ENCODE measurements at places on chromosomes 13 and 19. TPM values are rescaled to one million over a fixed set of nuclear protein-coding genes. Genes with fewer than 3 reads are reported as not detected.
A peak's percentile ranks its signal among the peaks of the same experiment; 100 is the strongest.

DNA sequence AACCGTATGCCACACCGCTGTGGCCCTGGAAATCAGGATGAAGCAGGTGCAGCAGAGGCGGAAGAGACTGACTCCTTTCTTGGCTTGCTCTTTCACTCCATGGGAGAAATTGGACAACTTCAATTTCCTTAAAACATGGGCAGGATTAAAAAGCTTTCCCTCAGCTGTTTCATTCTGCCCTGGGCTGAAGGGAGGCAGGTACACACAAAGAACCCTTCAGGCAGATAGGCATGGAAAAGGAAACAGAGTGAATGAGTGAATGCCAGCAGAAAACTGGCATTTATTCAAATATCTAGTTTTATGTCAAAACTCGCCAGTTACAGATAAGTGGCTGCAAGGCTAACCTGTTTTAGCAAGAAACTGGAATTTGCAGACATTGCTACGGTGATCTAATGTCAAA, 71.0 kb upstream of the SLC15A1 start:
- DNase-seq = no peak
- peaks cover 25% of the 10 kb centered on the region for H3K36me3 ChIP-seq
- no peaks in the 10 kb centered on the region for H3K27me3 ChIP-seq
- H3K4me3 ChIP-seq = no peak overlapping the region
- no peak overlapping the region for H3K27ac ChIP-seq

DNA sequence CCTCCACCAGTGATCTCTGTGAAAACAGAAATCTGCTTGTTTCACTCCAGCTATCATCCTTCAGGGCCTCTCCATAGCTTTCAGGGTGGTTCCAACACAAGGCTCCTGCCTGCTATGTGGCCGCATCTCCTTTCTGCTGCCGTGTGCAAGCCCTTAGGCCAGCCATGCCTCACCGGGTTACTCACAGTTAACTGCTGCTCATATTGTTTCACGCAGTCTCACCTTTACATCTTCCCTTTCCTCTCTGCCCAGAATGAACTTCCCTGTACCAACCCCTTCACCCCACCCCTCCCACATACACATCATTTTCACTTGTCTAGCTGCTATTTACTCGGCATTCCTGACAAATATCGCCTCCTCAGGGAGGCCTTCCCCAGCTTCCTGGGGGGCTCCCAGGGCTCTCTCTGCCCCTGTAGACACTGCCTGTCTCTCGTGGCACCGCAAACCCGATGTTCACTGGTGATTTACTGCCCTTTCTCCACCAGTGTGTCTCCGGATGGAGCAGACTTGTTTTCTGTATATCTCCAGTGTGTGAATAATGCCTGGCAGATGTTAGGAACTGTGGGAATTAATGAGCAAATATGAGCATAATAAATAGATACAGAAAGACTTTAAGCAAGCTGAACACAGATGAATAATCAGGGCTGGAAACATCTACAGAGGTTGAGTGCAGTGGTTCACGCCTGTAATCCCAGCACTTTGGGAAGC, 39.3 kb upstream of the GPR183 start:
- H3K36me3 ChIP-seq = peaks cover 36% of the 10 kb centered on the region
- no peaks in the 10 kb centered on the region for H3K27me3 ChIP-seq
- peaks cover 26% of the 10 kb centered on the region for H3K4me1 ChIP-seq
- no peak overlapping the region for H3K4me3 ChIP-seq
- no peak overlapping the region for H3K27ac ChIP-seq
- no peak for DNase-seq

DNA sequence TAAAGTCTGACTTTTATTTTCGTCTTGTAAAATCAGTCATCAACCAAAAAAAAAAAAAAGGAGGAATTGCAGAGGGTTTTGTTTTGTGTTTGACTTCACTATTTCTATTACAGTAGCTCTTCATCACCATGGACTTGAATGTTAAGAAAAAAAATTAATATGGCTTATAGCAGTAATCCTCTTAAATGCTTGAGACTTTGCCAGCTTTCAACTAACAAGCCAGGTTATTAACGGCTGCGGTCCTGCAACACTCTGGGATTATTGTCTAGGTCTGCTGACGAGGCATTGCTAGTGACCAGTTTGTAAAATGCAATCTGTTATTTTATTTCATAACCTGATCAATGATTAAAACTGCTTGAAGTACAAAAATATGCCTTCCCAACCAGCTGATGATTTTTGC, 647.2 kb upstream of the KLHL1 start:
- no peak overlapping the region for H3K4me3 ChIP-seq
- DNase-seq = no peak

DNA sequence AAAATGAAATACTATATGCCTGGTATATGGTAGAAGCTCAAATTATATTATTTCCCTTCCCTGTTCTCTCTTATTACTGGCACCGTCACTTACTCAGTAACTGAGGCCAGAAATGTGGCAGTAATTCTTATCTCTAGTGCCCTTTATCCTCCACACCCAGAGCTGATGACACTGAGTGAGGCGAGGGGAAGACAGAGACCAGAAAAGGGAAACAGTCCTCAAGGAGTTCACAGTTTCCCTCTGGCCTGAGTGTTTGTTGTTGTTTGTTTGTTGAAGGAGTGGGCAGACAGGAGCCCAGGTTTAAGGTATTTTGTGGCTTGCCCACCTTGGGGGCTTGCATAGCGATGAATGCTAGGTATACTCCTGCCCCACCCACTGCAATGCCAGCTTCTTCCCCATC, 101.5 kb upstream of the FNDC3A start:
- H3K4me1 ChIP-seq = peaks cover 3% of the 10 kb centered on the region
- no peak overlapping the region for H3K4me3 ChIP-seq
- H3K36me3 ChIP-seq = no peaks in the 10 kb centered on the region
- DNase-seq = no peak
- no peak overlapping the region for H3K27ac ChIP-seq

DNA sequence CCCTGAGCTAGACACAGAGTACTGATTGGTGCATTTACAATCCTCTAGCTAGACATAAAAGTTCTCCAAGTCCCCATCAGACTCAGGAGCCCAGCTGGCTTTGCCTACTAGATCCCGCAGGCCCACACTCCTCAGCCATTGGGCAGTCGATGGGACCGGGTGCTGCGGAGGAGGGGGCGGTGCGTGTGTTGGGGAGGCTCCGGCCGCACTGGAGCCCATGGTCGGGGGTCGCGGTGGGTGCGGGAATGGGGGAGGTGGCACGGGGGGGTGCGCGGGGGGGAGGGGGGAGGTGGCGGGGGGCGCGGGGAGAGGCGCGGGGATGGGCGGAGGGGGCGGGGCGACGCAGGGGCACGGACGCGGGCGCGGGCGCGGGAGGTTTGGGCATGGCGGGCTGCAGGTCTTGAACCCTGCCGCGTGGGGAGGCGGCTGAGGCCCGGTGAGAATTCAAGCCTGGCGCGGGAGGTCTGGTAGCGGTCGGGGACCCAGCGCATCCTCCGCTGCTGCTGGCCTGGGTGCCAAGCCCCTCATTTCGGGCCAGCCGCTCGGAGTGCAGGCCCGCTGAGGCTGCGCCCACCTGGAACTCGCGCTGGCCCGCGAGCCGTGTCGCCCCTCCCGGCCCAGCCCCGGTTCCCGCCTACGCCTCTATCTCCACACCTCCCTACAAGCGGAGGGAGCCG, 674.1 kb downstream of the SLITRK5 start:
- H3K36me3 ChIP-seq = peaks cover 3% of the 10 kb centered on the region
- H3K27me3 ChIP-seq = no peaks in the 10 kb centered on the region
- no peak overlapping the region for H3K4me3 ChIP-seq
- no peaks in the 10 kb centered on the region for H3K4me1 ChIP-seq

- H3K36me3 ChIP-seq = no peaks in the 10 kb centered on the region
- H3K27ac ChIP-seq = no peak overlapping the region
- no peak overlapping the region for H3K4me3 ChIP-seq
- no peak for DNase-seq
Observed at GRCh38 chr13:30867089-30867669, 38.9 kb upstream of the MEDAG start.

GRCh38 chr13:98981369-98982080, 3.7 kb upstream of the DOCK9 start:
- H3K27ac ChIP-seq = peak overlapping the region; percentile 8
- no peaks in the 10 kb centered on the region for H3K27me3 ChIP-seq
- H3K4me1 ChIP-seq = peaks cover 22% of the 10 kb centered on the region
- H3K4me3 ChIP-seq = no peak overlapping the region
- DNase-seq = no peak

Gene HIPK4
- not detected for total RNA-seq

Gene TEX26
- total RNA-seq = not detected

Gene TJP3
- total RNA-seq = 1.3 TPM

Gene PINLYP
- total RNA-seq = 19.7 TPM

Measured in activated CD8-positive, alpha-beta memory T cell treated with anti-CD3 and anti-CD28 coated beads, Interleukin-2, amount 10 ng/mL, durations not matched to agents 7 days and 5 days (primary cell).